SHP77 treated with DMSO at 0.1 percent for 48 hours (cell line): ENCODE measurements at places on chromosomes 11 and 22.

DNA sequence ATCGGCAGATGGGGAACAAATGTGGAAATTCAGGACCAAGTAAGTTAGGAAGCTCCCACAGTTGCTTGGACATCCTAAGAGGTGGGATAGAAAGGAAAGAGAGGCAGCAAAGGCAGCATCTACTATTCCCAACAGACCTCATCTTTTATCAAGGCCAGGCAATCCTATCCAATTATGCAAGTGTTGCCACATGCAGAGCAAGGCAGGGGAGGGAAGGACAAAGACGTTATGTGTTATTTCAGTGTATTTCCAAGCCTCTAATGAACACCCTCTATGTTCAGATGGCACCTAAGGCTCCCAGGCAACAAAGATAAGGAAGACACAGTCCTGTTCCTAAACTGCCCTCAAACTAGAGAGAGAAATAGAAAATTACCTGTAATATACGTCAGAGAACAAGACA, 9.2 kb downstream of the TIGD3 start:
- DNase-seq: no peak

GRCh38 chr11:9815486-9816136, 151.7 kb downstream of the SWAP70 start:
- DNase-seq: no peak

DNA sequence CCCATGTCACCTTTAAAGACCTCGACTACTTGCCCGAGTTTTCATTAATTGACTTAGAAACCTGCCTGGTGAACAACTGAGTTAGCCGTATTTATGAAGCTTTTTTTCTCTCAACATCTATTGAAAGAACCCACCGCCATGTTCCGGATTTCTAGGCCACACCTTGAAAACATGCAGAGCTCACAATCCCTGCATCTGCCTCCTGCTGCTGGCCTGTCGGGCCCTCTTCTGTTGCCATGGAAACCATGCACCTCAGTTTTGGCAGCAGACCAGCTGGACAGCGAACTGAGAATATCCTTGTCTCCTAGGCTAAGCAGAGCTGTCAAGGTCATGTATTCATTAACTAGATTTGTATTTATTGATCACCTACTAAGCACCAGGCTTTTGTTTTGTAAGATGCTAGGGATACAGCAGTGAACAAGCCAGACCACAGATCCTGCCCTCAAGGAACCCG, 4.3 kb upstream of the PATZ1 start:
- peak; percentile 65 for DNase-seq

DNA sequence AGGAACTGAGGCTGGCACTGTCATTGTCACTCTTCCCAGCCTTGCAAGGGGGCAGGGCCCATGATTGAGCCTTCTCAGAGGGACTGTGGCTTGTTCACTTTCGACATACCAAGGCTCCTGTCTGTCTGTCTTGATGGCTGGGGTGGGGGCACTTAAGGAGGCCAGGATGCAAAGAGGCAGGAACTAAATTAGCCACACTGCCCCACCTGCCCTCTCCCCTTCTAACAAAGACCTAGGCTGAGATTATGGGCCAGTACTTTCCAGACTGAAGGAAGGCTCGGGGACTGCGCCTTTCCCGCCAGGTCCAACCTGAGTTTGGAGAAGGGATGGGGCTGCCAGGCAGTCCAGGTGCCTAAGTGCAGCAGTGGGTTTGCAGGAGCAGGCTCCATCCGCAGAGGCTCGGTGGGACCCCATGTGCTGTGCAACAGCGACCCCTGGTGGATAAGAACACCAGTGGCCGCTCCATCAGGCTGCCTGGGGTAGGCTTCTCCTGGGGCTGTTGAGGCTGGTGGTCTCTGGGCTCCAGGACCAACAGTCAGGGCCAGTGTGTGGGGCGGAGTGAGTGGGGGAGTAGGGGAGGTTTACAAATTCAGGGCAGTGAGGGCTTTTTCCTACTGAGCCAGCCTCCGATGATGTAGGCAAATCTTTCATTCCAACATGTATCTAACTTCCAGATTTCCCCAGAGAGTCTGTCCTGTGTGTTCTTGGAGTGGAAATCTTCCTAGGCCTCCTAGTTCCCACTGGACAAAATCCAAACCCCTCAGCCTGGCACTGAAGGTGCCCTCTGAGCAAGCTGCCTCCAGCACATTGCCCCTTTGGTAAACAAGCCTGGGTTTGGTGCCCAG, 93.9 kb downstream of the INSC start:
- peak; percentile 33 for DNase-seq

GRCh38 chr11:89293965-89294679, 116.4 kb downstream of the TYR start:
- no peak for DNase-seq

- DNase-seq: no peak
Observed at GRCh38 chr22:43616645-43617044, 195.5 kb downstream of the EFCAB6 start.

- DNase-seq: no peak
Observed at GRCh38 chr11:68349461-68350249, 37.3 kb downstream of the LRP5 start.

DNA sequence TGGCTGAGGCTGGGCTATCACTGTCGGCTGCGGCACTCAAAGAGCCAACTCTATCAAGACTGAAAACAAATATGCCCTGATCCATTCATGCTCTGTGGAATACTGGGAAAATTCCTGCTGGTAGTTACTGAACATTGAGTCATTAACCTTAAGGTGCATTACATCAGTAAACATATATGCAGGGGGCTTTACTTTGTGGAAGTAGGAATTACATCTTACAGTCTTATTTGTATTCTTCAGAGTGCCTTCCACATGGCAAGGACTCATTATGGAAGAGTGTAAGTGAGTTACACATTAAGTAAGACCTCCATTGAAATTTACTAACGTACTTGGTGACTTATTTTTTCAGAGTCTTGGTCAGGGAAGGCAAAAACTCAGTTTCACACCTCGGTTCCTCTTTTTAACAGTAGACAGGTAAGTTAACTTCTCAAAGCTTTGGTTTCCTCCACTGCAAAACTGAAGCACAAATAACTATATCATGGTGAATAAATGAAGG, 4.5 kb downstream of the OR5B21 start:
- no peak for DNase-seq

DNA sequence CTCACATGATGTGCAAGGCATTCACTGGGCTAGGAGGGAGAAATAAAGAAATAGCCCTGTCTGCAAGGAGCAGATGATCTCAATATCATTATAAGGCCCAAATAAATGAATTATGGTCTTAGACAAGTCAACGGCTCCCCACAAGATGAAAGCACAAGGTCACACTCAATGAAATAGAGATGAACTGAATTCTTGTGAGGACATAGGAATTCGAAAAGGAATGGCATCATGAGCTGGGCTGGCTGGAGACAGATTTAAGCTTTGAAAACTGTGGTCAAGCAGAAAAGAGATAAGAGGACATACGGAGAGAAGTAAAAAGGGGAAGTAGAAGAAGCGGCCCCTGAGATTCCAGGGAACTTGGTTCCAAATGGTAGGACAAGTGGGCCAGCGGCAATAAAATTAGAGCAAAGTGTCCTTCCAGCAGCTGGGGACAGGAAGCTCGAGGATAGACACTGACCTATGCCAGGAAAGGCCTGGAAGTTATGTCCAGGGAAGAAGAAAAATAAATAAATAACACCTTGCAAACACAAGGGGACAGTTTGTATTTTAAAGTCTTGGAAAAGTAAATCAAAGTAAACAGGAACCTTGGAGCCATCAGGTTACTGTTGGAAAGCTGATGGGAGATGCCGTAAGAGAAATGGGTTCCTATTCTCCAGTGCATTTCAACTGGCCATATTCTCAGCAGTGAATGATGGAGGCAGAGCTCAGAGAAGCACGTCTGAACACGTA, 37.8 kb downstream of the GALNT18 start:
- DNase-seq: no peak

DNA sequence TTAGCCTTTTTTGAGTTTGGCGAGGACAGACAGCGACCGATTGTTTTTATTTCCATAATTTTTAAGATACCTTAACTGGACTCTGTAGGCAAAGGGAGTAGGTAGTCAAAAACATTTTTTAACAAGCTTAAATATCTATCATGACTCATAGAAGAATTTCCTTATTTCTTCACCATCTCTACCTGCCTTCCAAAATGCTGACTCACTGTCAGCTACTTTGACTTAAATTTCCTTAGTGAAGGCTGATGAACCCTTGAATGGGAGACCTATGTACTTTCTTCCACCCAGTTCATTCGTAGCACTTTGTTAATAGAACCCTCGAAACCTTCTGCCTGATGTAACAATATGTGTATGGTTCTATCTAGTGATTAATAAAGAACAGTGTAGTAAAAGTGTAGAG, 1.1 kb upstream of the MTMR2 start:
- no peak for DNase-seq

DNA sequence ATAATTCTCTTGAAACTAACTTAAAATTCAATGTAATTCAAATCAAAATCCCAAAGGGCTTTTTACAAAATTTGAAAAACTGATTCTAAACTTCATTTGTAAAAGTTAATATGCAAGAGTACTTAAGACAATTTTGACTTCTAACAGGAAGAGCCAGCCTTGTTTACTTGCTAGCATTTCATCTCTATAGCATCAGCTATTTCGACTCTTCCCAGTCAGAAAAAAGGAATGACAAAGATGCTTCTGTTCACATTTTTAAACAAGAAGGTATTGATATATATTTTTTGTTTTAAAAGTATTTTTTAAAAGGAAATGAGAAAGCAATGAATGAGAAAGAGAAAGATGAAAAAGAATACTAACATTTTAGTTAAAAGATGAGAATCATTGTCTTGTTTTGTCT, 16.4 kb downstream of the SLN start:
- no peak for DNase-seq

- no peak for DNase-seq
Observed at GRCh38 chr22:17920145-17920605, 104.2 kb downstream of the MICAL3 start.

DNA sequence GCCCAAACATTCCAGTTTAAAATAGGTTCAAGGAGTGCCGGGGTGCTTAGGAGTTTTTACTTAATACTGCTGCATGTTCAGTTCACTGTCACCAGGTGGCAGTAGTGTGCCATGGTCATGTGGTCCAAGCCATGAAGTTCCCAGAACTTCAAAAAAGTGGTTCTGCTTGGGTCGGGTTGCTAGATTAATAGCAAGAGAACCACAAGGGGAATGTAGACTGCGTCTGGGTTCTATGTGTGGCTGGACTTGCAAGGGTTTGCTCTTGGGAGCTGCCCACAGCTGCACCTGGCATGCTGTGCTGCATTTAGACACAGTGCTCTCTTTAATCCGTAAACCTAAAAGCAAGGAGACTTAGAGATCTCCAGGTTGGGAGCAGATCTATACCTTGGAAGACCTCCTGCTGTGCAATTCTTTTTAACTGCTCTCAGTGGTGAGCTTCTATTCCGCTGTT, 6.5 kb upstream of the SPON1 start:
- no peak for DNase-seq

DNA sequence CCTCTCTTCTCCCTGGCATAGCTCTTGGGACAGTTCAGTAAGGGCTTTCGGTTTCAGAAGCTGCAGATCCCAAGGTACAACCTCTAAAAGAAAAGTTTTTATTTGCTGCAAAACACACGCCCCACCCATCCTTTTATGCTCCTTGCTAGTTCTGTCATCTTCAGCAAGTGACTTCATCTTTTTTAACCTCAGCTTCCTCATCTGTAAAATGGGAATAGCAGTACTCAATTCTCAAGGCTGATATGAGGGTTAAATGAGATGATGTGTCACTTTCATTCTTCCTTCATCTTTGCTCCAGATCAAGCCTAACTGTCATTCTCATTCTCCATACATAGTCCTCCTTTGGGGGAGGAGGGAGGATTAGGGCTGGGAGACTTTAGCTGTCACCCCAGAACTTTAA, 90.0 kb upstream of the ALX4 start:
- DNase-seq: no peak

- DNase-seq: no peak
Observed at GRCh38 chr11:35796562-35796961, 134.0 kb downstream of the TRIM44 start.

GRCh38 chr11:31110830-31111229, 258.7 kb downstream of the DCDC1 start:
- no peak for DNase-seq

DNA sequence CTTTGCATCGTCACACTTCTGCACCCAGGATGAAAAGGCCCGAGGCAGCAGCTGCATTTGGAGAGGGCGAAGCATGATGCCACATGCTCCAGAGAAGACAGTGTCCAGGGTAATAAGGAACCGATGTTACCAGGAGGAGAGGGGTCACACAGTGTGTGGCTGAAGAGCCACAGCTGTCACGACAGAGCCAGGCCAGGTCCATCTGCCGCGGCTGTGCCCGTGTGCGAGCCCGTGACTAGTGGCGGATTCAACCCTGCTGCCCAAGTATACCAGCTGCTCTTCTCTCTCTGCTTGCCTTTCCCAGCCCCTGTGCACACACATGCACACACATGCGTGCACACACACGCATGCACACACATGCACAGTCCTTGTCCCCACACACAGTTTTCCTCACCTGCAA, 1432.5 kb downstream of the BRD1 start:
- DNase-seq: no peak

DNA sequence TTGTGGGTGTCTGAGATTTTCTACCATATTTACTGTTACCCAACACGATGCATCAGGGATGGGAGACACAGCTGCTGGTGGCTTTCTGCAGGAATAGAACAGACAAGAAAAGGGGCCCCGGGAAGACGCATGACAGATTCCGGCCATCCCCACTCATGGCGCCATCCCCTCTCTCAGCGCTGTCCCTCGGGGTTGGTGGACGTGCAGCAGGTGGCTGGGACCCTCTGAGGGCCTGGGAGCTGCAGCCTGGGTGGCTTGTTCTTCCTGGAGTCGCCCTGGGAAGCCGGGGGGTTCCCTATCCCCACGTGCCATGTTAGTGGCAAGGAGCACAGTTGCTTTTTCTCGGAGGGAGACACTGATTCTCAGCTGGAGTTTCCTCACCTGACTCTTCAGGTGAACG, 1123.3 kb downstream of the BRD1 start:
- DNase-seq: no peak

DNA sequence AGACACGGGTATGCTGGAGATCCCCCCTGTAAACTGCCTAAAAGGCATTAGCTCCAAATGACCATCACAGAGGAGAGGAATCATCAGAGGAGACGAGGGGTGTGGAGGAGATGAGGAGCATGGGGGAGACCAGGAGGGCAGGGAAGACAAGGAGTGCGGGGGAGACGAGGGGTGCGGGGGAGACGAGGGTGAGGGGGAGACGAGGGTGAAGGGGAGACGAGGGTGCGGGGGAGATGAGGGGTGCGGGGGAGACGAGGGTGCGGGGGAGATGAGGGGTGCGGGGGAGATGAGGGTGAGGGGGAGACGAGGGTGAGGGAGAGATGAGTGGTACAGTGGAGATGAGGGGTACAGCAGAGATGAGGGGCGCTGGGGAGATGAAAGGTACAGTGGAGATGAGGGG, 17.5 kb upstream of the GAL start:
- no peak for DNase-seq

GRCh38 chr22:19984201-19984753, 32.3 kb downstream of the ARVCF start:
- peak; percentile 71 for DNase-seq
